ENCODE measurements at places on chromosomes 13 and 19. TPM values are rescaled to one million over a fixed set of nuclear protein-coding genes. Genes with fewer than 3 reads are reported as not detected.

- no peak for DNase-seq
Measured at GRCh38 chr19:14401468-14402195, 17.5 kb downstream of the DDX39A start.

DNA sequence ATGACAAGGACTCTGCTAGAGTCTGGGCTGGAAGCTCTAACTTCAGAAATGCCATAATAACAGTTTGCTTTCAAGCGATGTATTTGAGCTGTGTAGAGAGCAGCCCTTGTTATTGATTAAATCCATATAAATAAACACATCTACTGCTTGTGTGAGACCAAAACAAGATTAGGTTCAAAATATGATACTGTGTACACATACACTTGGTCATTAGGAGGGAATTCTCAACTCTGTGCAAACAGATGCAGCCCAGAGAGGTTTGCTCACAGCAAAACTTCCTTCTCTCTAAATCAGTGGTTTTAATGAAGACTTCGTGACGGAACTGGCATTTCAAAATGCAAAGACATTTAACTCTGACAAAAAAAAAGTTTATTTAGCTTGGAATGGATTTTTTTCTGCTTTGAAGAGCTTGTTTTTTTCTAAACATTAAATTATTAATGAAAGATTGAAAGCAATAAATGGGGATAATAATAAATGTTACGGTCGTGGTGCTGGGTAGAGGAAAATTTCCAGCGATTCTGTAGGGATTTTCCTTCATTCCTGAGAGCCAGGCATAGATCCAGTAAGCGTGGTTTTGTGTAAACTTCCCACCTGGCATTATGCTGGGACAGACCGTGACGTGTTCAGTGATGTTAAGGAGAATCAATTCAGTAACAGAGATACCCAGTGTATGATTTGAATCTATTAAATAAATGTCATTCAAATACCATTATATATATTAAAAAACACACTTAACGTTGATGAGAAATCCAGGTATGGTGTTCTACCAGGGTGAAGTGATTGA is 213.7 kb downstream of the TEX29 start:
- DNase-seq = no peak

- DNase-seq = no peak
Measured at GRCh38 chr13:98222081-98222554, 45.0 kb upstream of the RNF113B start.

DNA sequence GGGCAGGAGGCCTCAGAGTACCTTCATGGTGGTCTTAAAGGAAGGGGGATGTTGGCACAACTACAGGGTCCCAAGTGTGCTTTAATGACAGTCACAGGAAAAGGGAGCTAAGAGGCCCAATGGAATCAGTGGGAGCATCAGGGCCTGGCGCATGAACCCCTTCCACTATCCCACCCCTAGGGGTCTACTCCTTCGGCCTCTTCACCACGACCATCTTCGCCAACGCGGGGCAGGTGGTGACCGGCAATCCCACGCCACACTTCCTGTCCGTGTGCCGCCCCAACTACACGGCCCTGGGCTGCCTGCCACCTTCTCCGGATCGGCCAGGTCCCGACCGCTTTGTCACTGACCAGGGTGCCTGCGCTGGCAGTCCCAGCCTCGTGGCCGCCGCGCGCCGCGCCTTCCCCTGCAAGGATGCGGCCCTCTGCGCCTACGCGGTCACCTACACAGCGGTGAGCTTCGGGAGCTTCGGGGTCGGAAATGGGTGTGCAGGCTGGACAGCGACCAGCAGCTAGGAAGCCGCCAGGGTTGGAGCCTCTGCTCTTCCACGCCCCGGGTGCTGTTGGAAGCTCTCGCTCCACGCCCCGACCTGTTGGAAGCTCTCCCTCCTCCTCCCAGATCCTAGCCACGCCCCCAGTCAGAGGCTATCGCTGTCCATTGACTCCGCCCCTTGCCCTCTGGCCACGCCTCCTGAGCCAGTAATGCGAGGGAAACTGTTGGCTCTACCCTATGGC is 6.0 kb downstream of the PLPPR2 start:
- DNase-seq = peak; percentile 100

DNA sequence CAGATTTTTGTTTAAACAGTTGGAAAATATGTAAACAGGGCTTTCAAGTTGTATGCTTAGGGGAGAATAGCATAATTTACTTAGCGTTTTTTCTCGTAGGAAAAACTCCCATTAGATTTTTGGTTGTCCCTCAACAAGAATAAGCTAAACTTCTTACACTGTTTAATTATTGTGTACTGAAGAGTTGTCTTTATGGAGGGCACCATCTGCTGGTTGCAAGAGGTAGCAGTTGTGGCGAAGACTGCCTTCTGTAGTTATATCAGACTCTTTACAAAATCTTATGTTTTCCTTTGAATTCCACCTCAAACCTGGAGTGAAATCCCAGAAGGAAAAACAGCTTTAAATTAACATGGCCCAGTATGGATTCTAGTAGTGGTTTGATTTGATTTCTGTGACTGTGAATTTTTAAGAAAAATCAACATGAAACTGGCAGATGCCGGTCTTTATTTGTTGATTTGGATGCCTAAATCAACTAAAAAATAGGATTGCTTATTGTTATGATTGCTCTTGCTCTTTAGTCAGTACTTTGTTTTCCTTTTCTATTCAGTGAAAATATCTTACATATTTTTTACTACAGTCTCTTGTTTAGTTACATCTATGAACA is 53.4 kb downstream of the PDS5B start:
- DNase-seq = peak; percentile 19

DNA sequence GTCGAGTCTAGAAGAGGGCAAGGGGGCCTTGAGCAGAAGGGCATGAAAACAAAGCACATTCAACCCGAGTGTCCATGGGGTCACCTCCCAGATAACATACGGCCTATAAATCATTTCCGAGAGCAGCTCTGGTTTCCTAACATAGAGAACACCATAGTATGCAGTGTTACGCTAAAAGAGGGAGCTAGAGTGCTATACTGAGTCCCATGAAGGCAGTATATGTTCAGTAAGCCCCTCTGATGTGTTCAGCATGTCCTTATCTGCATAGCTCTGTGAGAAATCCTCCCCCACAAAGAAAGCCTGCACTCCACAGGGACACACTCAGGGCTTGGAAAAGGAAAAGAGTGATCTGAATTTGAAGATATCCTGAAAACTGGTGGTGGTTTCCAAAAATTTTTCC is 175.4 kb downstream of the FLT1 start:
- no peak for DNase-seq

DNA sequence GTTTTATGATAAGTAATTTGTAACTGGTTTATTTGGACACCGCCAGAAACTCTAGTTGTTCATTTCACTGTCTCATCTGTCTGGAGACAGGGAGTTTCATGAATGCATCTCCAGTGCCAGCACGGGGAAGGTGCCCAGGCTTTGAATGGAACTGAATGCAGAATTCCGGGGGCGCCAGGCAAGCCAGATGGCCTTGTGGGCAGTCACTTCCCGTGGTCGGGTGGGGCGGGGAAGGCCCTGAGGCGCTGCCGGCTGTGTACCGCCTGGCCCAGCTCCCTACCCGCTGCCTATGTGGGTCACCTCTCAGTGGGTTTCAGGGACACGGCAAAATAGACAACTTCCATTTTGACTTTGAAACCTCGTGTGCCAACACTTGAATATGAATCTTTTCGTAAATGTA is 28.8 kb upstream of the MCF2L start:
- no peak for DNase-seq

GRCh38 chr19:28428663-28429348 is 784.1 kb downstream of the UQCRFS1 start:
- no peak for DNase-seq

- peak; percentile 74 for DNase-seq
Measured at GRCh38 chr19:1566392-1567115, 1.6 kb downstream of the MEX3D start.

DNA sequence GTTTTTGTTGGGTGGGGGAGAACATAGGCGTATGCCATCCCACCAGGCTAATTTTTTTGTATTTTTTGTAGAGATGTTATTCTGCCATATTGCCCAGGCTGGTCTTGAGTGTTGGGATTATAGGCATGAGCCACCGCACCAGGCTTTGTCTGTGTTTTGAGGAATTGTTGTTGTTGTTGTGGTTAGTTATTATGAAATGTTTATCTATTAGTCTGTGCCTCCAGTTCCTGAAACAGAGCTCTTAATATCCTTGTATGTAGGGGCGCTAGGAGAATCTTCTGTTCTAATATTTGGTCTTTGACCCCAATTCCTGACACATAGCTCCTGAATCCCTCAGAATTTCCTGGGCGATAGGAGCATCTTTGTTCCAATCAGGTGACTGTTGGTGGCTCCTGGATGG is 5.6 kb upstream of the LATS2 start:
- no peak for DNase-seq

DNA sequence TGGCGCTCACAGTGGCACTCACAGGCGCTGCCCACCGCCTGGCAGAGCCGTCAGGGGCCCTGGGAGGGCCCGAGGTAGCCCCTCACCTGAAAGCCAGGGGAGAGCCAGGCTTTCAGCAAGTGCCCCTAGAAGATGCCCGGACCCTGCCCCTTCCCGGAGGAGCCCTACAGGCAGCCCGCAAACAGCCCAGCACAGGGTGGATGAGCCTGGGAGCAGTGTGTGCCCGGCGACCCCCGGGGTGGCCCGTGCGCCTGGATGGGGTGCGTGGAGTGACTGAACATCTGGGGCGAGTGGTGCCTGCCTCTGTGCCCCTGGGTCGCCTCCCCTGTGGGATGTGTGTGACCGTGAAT is 1.4 kb downstream of the CRLF1 start:
- no peak for DNase-seq

DNA sequence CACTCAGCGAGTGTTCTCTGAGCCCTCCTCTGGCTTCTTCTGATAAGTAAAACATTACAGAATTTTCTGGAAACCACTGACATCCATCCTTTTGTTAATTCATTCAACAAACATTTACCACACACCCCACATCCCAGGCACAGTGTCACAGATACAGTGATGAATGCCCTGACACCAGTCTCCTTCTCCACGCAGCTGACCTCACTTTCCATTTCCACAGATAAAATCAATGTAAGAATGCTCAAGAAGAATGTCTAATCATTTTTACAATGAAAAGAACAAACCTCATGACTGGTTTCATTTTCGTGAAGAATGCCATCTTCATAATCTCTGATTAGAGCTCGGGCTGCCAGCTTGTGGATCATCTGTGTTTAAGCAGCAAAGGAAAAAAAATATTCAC is 69.2 kb downstream of the PARP4 start:
- no peak for DNase-seq

DNA sequence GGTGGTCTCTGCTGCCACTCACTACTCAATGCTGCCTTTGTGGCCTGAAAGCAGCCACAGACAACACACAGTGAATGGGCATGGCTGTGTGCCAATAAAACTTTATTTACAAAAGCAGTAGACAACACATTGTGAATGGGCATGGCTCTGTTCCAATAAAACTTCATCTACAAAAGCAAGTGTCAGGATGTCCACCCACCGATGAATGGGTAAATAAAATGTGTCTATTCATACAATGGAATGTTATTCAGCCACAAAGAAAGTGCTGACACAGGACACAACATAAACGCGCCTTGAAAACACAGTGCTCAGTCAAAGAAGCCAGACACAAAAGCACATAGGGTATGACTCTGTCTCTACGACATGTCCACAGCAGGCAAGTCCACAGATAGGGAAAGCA is 20.1 kb downstream of the ZSCAN5A start:
- DNase-seq = no peak

- no peak for DNase-seq
Measured at GRCh38 chr13:80036845-80037504, 304.0 kb downstream of the SPRY2 start.

DNA sequence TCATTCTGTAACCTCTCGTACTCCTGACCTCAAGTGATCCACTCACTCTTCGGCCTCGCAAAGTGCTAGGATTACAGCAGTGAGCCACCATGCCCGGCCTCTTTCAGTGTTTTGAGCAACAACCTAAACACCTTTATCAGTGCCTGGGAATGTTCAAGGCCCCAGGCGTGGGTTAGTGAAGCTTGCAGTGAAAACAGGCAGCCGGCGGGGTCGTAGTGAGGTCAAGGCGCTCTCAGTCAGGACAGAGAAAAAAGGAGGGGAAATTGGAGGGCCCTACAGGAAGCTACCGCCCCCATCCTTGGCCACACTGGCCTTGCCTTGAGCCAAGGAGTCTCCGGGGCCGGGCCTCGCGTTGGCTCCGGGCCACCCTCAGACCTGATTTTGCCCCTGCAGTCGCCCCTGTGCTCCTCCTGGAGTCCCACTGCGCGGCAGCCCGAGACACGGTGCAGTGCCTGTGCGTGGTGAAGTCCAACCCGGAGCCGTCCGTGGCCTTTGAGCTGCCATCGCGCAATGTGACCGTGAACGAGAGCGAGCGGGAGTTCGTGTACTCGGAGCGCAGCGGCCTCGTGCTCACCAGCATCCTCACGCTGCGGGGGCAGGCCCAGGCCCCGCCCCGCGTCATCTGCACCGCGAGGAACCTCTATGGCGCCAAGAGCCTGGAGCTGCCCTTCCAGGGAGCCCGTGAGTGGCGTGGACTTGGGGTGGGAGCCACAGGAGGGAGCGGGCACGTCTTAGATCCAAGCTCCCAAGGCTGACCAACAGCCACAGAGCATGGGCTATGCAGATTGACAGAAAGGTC is 17.7 kb downstream of the MAG start:
- DNase-seq = no peak

GRCh38 chr13:113184568-113185440 is 23.7 kb downstream of the PCID2 start:
- DNase-seq = no peak

DNA sequence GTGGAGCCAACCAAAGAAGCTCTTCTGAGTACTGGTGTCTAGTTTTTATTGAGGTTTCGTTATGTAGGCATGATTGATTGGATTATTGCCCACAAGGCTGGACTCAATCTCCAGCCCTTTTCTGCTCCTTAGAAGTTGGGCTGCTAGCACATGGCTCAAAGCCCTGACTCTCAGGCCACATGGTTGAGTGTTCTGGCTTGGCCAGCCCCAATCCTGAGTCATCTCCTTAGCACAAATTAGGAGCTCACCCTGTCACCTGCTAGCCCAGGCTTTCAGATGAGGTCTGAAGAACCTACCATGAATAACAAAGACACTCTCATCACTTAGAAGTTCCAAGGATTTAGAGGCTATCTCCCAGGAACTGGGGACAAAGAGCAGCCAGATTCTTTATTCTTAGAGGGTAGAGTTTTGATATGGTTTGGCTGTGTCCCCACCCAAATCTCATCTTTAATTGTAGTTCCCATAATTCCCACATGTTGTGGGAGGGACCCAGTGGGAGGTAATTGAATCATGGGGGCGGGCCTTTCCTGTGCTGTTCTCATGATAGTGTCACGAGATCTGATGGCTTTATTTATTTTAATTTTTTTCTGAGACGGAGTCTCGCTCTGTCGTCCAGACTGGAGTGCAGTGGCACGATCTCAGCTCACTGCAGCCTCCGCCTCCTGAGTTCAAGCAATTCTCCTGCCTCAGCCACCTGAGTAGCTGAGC is 11.3 kb downstream of the DPY19L3 start:
- no peak for DNase-seq

Gene HSD17B14
- total RNA-seq = 11.4 TPM

Gene LIM2
- total RNA-seq = not detected

Gene RXFP2
- not detected for total RNA-seq

Gene KIR2DL4
- not detected for total RNA-seq

Gene SHISA7
- total RNA-seq = 0.79 TPM

Gene EPSTI1
- 2.1 TPM for total RNA-seq

Gene FCAR
- total RNA-seq = 0.39 TPM

All from WTC11 (cell line).